ENCODE measurements at places on chromosomes 4 and X. TPM values are rescaled to one million over a fixed set of nuclear protein-coding genes. Genes with fewer than 3 reads are reported as not detected.

The SYN1 gene
- total RNA-seq = 0.09 TPM

The PGRMC1 gene
- 105 TPM for total RNA-seq

The SRPX2 gene
- total RNA-seq = 36.9 TPM

The CEP135 gene
- total RNA-seq = 4.7 TPM
